ENCODE measurements at places on chromosomes 3 and 15.

DNA sequence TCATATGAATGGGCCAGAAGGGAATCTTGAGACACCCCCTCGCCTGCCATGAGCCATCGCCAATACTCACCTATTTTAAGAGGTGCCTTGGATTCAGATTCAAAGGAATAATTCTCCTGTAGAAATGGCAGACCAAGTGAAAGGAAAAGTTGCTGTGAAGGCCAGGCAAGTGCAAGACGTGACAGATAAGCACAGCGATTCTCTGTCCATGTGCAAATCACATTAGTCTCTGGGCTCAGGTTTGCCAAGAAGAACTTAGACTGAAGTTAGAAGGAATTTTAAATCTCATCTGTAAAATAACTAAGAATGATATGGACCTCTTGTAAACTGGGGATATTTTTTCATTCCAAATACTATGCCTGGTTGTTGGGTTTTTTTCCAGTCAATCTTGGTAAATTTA, 173.6 kb downstream of the UACA start:
- DNase-seq, result no peak

DNA sequence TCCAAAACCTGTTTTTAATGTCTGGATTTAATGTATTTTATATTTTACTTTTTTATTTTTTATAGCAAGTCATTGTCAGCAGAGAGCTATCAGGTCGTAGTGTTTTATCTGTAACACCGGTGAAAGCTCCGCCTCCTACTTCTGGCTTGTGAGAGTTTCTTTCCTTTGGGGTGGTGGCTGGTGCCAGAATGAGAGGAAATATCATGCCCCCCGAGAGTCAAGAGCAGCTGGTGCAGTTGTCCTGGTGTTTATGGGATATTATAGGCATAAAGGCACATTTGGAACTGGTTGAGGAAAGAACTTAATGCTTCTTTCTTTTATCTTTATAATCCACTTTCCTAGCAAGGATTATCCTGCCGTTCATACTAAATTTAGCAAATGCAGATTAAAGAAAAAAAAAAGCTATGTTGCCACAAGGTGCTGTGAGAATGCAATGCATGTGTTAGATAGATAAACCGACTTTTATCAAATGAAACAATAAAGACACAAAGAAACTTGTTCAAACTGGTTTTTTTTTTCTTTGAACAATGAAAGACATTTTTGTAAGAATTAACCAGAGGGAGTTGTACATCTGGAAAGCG, 260.1 kb upstream of the PLSCR5 start:
- DNase-seq, result no peak

DNA sequence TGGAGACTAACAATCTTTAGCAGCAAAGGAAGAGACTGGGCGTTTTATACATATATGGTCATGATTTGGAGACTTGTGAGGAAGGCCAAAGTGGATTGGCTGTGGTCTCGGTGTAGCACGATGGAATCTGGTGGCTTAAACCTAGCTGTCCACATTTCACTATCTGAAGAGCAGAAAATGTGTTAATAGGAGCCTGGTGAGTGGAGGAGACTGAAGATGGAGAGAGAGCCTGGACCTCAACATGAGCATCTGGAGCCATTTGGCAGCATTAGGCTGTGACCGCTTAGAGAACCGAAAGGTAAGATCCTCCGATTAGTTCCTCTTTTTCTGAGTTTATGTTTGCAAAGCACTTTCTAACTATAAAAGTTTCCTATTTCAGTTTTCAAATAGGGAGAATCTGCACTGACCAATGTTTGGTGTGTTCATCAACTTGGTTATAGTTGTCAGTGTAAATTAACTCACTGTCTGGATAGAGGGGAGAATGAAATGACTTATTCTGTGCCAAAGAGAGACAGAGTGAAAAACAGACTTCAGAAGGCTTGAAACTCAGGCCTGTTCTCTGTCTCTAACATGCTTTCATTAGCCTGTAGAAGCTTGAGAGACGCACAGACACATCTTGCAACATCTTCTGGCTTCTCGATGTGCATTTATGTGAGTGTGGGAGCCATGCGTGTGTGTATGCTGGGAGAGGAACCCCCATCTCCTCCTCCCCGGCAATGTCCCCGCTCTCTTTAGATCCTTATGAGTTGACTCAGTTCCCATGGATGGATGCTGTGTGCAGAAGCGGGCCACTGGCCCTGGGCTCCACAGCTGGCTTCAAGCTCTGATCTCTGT, 244.7 kb upstream of the TBL1XR1 start:
- DNase-seq, result no peak

DNA sequence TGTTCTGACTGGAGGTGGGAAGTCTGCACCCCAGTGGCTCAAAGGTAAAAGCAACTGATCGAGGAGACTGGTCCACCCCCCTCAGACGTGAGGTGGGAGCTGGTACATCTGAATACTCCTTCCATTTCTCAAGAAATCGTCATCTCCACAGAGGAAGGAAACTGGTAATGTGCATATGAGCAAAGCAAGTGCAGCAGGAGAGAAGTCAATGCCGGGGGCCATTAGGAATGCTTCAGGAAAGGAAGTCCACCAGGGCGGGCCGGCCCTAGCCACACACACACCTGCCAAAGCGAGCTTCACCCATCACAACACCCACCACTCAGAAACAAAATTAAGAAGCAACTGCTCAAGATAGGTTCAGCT, 8.5 kb downstream of the TBC1D2B start:
- no peak for DNase-seq

- no peak for DNase-seq
Observed at GRCh38 chr3:136109499-136109898, 86.6 kb downstream of the MSL2 start.

GRCh38 chr3:133426721-133427120, 26.9 kb downstream of the BFSP2 start:
- no peak for DNase-seq

GRCh38 chr3:190848870-190849269, 13.6 kb downstream of the GMNC start:
- no peak for DNase-seq
